ENCODE measurements at places on chromosomes 12 and 14. TPM values are rescaled to one million over a fixed set of nuclear protein-coding genes. Genes with fewer than 3 reads are reported as not detected.

The GALNT9 gene
- 4.8 TPM for total RNA-seq

The VRTN gene
- not detected for total RNA-seq

The SLC25A21 gene
- 1.0 TPM for total RNA-seq

The HOXC9 gene
- 15.9 TPM for total RNA-seq

The HCAR1 gene
- total RNA-seq, result not detected

All from A549 treated with GW870086 at 1 μM for 4 hours (cell line).